ENCODE measurements at places on chromosomes 1 and 21.

- peak; percentile 65 for DNase-seq
Measured at GRCh38 chr1:154999571-155000410, 2.8 kb upstream of the ZBTB7B start.

GRCh38 chr1:28540651-28541050, 12.2 kb upstream of the TRNAU1AP start:
- DNase-seq: no peak

- no peak for DNase-seq
Measured at GRCh38 chr1:47711184-47711847, 273.5 kb downstream of the FOXD2 start.

- no peak for DNase-seq
Measured at GRCh38 chr1:112991402-112992120, 35.6 kb upstream of the SLC16A1 start.

- peak; percentile 73 for DNase-seq
Measured at GRCh38 chr1:22416555-22417454, 34.8 kb upstream of the ZBTB40 start.

GRCh38 chr1:221783936-221784335, 42.0 kb upstream of the DUSP10 start:
- peak; percentile 24 for DNase-seq

DNA sequence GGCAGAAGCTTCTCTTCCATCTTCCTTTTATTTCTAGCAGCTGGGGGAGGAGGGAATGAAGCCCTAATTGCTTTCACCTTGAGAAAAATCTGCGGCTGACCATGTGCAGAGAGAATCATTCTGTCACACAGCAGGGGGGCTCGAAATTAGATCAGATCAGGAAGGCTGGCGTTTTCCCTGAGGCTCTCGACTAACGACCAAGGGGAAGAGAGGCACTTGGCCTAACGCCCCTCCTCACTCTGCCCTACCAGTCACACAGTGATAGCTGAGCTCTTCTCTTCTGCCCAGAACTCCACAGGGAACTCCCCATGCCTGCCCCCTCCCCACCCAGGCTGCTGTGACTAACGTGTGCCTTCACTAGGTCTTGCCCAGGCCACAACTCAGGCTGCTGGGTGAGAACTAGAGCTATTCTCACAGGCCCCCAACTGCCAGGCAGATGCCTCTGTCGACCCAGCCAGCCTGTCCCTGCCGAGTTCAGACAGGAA, 26.5 kb upstream of the KHDRBS1 start:
- no peak for DNase-seq

GRCh38 chr1:22778862-22779520, 68.4 kb downstream of the EPHB2 start:
- no peak for DNase-seq

DNA sequence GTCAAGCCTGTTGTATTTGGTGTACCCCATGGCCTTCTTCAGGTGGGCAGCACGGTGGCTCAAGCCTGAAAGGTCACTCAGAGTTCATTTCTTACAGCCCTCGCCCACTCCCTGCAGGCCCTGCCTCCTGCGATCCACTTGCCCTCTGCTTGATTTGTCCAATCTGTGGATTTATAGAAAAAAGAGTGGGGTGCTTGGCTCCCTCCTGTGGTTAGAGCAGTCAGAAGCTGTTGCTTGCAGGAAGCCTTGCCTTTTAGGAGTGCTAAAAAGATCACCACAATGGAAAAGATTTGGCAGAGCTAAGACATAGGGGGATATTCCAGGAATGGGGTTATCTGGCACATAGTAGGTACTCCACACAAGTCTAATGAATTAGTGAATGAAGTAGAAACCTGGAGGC, 108.0 kb upstream of the TRABD2B start:
- no peak for DNase-seq

- no peak for DNase-seq
Measured at GRCh38 chr1:161187311-161187710, 10.0 kb upstream of the B4GALT3 start.

GRCh38 chr1:208161656-208162375, 82.4 kb downstream of the PLXNA2 start:
- DNase-seq: no peak

DNA sequence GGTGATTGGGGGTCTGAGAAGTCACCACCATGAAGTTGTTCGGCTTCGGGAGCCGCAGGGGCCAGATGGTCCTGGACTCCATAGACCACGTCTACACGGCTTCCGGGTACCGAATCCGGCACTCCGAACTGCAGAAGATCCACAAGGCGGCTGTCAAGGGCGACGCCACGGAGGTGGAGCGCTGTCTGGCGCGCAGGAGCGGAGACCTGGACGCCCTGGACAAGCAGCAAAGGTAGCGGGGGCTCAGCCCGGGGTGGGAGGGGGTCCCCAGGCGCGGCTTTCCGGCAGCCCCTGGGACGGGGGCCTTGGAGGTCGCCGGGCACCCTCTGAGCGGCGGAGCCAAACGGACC, 146.5 kb downstream of the LIPI start:
- no peak for DNase-seq

GRCh38 chr1:246219508-246220030, 287.5 kb downstream of the SMYD3 start:
- no peak for DNase-seq

GRCh38 chr1:178609015-178609414, 96.1 kb downstream of the TEX35 start:
- no peak for DNase-seq

GRCh38 chr1:1510912-1511532, 940 bp upstream of the ATAD3A start:
- peak; percentile 63 for DNase-seq

- peak; percentile 81 for DNase-seq
Measured at GRCh38 chr1:153494976-153495535, 34.6 kb upstream of the S100A7 start.

GRCh38 chr21:44612669-44613229, 870 bp downstream of the KRTAP10-8 start:
- DNase-seq: no peak

GRCh38 chr1:63321066-63321784, 1.1 kb upstream of the FOXD3 start:
- no peak for DNase-seq

DNA sequence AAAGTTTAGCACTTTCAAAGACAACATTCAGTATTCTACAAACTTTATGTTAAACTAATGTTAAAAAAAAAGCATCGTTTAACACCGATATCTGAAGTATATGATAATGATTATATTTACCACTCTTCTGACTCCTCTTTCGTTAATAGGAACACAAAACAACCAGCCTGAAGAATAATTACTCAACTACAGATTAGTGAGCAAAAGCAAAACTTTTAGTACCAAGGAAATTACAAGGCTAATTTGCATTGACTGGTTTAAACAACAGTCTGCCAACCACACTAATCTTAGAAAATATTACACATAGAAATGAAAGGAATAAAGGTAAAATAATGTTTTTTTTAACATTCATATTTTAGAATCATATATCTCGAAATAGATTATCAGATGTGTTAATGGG, 500.7 kb downstream of the LMO4 start:
- DNase-seq: no peak

GRCh38 chr1:232589812-232590743, 39.9 kb downstream of the SIPA1L2 start:
- DNase-seq: no peak

DNA sequence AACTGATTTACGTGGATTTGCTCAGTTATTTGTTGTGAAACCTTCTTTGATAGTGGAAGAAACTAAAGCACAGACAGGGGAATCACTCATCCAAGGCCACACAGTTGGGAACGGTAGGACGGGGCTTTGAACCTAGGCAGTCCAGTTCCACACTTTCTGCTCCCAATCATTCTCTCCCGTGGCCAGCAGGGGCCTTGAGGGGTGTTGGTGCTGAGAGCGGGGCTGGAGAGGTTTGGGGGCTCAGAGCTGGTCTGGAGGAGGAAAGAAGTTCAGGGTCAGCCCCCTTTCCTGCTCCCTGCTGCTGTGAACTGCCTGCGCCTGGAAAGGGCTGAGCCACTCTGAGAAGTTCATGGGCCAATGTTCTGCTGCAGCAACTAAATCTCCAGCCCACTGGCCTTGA, 31.4 kb upstream of the ACTL8 start:
- no peak for DNase-seq

GRCh38 chr1:111404588-111404987, 22.9 kb downstream of the OVGP1 start:
- no peak for DNase-seq

DNA sequence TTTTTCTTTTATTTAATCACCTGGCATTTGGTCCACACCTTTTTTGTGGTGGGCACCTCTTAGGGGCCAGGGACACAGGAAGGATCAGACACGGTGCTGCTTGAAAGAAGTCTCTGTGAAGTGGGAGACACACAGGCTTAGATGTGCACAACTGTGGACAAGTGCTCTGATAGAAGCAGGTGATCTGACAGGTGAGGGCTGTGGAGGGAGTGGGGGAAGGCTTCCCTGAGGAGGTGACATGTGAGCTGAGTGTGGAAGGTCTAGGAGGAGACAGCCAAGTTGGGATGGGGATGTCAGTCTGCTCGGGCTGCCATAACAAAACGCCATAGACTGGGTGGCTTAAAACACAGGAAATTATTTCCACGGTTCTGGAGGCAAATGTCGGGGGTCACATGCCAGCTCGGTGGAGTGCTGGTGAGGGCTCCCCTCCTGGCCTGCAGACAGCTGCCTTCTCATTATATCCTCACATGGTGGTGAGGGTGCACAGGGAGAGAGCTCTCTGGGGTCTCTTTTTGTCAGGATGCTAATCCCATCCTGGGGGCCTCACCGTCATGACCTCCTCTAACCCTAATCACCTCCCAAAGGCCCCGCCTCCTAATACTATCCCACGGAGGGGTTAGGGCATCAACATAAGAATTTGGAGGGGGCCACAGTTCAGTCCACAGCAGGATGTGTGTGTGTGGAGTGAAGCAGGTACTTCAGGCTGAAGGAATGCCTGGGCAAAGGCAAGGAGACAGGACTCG, 5.2 kb upstream of the KIAA1614 start:
- no peak for DNase-seq

- peak; percentile 21 for DNase-seq
Measured at GRCh38 chr1:231241750-231242149, 738 bp downstream of the GNPAT start.

DNA sequence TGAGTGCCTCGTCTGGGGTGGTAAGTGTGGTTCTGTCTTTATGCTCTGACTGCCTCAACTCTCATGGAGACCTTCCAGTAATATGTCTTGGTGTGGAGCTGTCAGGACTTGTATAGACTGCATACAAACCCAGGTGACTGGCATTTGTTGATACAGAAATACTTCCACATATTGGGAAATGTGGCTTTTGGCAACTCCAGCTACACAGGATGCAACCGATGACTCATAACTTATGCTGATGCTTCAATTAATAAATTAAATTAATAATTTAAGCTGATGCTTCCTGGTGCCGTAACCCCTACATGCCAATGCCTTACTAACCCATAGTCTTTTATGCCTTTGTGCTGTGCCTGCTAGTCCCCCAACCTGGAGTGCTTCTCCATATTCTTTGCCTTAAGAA, 72.3 kb upstream of the ARTN start:
- no peak for DNase-seq

DNA sequence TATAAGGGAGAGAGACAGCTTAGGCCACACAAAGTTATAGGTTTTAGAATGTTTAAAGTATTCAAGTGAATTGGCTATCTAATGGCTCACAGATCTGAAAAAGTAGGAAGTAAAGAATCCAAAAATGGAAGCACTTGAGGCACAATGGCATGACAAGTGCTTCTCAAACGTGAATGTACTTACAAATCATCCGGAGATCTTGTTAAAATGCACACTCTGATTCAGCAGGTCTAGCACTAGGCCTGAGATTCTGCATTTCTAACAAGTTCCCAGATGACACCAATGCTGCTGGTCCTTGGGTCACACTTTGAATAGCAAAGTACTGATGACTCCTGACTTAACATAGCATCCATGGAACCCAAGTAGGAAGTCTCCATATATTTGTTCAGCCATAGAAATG, 20.9 kb upstream of the AGL start:
- no peak for DNase-seq

- no peak for DNase-seq
Measured at GRCh38 chr1:9331558-9332346, 39.1 kb downstream of the SPSB1 start.

DNA sequence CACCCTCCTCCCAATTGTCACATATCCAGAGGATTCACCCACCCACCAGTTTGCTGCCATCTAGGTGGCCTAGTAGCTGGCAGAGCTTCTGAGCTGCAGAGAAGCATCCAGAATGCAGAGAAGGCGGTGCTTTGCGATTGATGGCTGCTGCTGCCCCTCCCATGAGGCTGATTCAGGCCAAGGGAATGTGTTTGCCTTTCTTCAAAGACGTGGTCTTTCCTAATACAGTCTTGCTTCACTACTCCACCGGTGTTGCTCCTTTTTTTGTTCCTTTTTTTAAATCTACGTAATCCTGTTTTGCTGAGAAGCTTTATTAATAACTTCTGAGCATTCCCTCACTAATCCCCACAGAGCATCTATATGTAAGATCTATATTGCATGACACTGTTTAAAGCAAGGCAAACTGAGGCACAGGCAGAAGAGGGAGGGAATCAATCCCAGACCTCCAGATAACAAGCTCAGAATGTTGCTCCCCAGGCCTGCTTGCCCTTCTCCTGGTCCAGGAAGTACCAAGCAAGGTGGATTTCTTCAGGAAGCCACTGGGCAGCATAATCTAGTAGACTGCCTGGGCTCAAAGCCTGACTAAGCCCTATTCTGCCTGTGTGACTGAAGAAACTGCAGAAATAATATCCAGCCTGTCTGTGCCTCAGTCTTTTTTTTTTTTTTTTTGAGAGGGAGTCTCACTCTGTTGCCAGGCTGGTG, 275.5 kb upstream of the FMN2 start:
- DNase-seq: no peak

DNA sequence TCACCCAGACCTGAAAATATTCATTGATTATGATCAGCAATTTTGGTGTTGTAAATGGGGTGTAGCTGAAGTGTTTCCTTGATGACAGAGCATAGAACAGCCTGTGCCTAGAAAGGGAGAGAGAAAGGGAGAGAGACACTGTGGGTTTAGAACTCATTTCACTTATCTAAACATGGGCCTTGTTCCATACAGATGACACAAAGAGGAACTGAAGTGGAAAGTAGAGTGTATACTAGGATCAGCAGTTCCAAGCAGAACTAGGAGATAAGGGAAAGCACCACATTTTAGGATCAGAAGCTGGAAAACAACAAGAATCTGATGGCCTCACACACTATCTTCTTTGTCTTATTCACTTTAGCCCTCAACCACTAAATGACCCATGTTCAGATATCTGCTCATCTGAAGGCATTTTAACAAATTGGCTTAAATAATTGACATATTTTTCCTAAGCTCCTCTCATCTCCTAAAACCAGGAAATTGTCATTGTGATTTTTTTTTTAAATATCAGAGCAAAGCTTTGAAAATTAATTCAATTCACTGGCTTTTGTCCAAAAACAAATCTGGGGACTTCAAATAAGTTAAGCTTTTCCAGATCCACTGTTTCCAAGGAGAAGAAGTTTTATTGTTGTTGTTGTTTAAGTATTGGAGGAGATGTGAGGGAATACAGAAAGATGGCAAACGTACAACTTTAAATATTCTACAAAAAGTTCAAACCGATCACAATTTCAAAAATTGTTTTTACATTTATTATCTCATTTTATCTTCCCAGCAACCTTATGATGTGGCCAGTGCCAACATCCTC, 103.8 kb downstream of the LYPLAL1 start:
- no peak for DNase-seq
